ENCODE measurements at places on chromosomes 5 and 9. TPM values are rescaled to one million over a fixed set of nuclear protein-coding genes. Genes with fewer than 3 reads are reported as not detected.
A peak's percentile ranks its signal among the peaks of the same experiment; 100 is the strongest.

Gene PCDHA9
- not detected for total RNA-seq

Gene PPP1R26
- total RNA-seq: 0.36 TPM

DNA sequence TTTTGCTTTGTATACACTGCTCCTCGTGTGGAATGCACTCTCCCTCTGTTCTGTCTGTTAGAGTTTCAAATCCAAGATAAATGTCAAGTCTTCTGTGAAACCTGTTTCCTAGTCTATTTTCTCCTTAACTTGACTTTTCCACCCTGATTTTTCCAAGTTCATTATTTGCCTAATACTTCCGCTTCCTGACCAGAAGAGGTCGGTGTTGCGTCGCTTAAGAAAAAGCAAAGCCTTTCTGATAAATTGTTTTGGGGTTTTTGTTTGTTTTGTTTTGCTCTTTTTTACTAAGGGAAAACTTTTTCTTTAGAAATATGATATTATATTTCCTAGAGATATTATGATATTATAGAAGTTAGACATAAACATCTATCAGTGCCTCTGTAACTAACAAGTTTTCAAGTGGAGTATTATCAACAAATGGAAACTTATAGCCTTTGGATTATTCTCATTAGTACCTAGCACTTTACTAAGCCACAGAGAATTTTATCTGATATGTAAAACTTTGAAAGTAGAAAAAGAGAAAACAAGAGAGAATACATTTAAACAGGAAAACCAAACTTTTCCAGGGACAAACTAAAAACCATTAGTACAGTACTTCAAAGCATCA is 55.8 kb downstream of the PHAX start:
- DNase-seq: peak; percentile 57

- no peak for DNase-seq
These were observed 377.8 kb upstream of the CLINT1 start for GRCh38 chr5:158236511-158237335.

DNA sequence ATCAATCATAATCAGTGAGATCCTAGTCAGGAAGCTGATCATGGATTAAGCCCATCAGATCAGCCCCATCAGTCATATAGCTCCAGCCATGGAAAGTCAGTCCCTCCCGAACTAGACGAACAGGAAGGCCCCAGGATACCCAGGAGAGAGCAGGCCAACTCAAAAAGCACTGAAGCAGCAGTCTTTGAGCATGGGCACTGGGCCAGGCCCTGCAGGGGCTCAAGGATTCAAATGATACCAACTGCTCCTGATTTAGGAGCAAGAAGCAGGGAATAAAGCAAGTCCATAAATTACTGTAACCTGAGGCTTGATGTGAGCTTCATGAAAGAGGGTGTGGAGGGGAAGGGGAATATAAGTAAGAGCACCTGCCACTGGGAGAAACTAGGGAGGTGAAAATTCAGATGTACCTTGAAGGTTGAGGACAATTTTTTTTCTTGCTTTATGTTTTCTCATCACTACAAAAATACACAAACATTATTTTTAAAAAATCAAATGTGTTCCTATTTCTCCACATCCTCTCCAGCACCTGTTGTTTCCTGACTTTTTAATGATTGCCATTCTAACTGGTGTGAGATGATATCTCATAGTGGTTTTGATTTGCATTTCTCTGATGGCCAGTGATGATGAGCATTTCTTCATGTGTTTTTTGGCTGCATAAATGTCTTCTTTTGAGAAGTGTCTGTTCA is 115.2 kb downstream of the SIL1 start:
- no peak for DNase-seq
